ENCODE measurements at places on chromosomes 16 and 17.
A peak's percentile ranks its signal among the peaks of the same experiment; 100 is the strongest.

DNA sequence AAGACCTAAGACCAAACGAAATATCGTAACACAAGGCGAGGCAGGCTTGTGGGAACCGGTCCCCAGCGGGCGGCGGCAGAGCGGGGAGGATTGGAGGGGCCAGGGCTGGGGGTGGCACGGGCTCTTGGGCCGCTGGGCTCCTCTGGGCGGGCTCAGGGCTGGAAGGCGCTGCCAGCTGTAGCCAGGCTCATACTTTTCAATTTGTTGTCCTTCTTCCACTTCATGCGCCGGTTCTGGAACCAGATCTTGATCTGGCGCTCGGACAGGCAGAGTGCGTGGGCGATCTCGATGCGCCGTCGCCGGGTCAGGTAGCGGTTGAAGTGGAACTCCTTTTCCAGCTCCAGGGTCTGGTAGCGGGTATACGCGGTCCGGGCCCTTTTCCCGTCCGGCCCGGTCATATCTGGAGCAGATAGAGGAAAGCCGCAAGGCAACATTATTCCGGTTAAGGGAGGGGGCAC, 1.5 kb downstream of the HOXB5 start:
- DNase-seq = no peak

DNA sequence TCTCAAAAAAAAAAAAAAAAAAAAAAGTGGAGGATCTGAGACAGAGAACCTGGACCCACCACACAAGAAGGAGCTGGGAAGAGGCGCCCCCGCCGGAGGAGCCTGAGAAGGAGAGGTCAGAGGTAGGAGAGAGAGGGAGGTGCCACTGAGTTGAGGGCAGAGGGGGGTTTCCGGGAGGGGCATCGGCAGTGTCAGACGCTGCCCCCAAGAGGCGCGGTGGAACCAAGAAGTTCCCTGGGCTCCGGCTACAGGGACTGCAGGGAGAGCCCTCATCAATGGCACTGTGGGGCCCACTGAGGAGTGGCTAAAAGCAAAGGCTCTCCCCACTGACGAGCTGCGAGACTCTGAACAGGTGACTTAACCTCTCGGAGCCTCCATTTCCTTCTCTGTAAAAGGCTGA, 4.2 kb downstream of the CCDC42 start:
- no peak for DNase-seq

DNA sequence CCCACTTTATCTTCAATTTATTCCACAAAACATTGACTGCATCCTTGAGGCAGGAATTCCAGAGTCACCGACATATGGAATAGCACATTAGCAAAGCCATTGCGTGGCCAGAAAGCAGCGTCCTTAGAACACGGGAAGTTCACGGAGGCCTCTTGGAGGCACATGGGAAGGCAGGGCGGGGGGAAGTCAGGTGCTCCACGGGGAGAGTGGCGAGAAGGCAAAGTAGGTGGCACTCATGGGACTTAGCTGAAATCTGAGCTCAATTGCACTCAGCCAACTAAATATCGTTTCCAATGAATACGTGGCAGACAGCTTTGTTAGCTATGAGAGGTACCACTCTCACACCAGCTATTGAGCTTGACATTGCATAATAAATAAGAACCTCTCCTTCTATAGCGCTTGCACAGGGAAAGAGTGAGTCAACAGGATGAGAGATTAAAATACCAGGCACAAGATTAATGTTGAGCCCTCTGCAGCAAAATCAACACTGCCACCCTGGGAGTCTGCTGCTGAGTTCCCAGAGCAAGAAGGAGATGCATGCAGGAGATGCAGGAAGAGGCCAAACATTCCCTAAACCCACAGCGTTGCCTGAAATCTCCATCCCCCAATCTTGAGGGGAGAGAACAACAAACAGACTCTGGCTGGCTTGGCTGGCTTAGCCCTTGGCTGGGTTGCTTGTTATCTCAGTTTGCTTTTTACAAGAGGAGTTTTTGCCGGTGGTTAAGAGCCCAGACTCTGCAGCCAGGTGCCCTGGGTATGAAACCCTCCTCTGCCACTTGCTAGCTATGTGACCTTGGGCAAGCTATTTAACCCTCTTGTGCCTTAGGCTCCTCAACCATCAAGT, 28.8 kb downstream of the ABCC12 start:
- DNase-seq = peak; percentile 99

DNA sequence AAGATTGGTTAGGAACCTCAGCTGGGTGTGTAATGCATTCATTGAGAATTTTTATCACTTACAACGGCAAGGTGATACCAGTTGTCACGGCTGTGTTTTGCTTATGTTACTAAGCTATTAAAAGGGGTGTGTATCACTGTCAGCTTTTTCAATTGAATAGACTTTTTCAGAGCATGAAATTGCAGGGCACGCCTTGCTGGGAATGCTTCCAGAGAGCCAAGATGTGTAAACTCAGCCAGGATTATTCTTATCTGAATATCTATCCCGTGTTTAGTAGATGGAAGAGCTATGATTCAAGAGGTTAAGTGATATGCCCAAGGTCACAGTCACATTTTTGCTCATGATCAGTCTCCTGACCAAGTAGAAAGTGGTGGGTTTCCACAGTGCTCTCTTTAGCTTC, 6.6 kb upstream of the TEKT3 start:
- no peak for DNase-seq

GRCh38 chr17:4485676-4486646, 12.7 kb upstream of the SPNS2 start:
- no peak for DNase-seq
